Ovary (tissue), 10 donors: ENCODE measurements at places on chromosomes 3 and 15.
A peak's percentile ranks its signal among the peaks of the same experiment; 100 is the strongest.

DNA sequence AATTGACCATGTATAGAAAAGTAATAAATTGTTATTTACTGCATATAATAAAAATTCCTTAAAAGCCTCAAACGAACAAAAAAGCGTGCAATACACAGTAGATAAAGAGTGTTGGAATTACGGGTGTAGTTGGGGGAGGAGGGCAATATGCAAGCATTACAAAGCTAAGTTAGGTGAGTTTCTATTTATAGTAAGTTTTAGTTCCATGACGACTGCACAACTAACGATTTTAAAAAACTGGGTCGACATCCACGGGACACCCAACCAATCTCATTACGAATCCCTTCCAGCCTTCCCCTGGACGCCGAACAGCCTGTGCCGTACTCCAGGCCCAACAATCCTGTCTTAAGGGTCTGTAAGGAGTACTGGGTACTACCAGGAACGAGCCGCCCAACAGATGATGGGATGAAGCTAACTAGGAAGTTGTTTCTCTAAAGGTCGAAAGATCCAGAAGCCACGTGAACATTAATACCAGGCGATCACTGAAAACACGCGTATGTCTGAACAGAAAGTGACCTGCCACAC lies 677 bp downstream of the POLQ start:
- no peak for DNase-seq

- peak; percentile 54 for DNase-seq
Measured at GRCh38 chr3:12139111-12139511, 19.6 kb downstream of the TIMP4 start.

GRCh38 chr3:16675805-16676204 lies 70.6 kb upstream of the DAZL start:
- no peak for DNase-seq

GRCh38 chr3:187922704-187923416 lies 177.6 kb upstream of the BCL6 start:
- DNase-seq, result no peak

DNA sequence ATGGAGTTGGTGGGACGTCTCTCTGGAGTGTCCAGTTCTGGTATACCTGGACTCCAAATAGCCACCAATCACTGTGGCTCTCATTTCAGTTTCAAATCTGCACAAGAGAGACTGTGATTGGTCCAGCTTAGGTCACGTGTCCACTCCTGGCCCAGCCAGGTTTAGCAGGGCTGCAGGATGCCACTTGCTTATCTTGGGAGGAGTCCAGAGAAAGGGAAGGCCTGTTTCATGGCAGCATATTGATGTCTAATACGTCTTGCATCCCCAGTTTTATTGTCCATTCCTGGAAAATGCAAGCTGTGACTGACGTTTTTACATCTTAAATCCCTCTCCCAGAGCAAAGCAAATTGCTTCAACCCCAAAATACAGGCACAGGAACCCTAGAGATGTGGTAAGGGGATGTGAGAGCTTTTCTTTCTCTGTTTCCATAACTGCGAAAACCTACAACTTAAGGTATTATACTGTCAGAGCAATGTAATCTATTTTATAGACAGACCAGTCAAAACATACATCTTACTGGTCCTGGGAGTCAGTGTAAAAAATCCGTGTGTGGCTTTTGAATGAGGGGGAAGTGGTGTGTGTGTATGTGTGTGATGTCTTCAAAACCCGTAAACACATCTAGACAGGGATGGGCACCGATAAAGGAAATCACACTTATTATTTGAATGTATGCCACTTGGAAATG lies 274.4 kb downstream of the TLE3 start:
- no peak for DNase-seq

GRCh38 chr15:81373176-81373575 lies 837 bp downstream of the TMC3 start:
- DNase-seq, result no peak

GRCh38 chr15:96124436-96124835 lies 206.1 kb upstream of the NR2F2 start:
- no peak for DNase-seq

DNA sequence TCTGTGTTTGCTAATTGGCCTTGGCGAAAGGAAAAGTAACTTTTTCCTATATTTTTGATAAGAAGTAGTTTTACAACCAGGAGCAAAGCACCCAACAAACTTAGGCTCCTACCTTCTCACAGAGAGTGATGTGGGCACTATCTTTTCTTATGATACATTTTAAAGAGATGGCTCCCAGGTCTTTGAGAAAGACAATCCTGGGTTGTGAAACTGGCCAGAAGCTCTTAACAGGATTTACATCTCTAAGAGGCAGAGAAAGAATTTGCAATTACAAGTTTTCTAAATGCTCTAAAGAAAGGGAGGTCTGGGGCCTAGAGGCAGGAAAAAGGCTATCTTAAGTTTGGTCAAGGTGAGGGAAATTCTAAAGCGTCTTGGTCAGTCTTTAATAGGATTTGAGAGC lies 609.7 kb downstream of the VGLL3 start:
- DNase-seq, result no peak
